ENCODE measurements at places on chromosomes 5 and 9.

DNA sequence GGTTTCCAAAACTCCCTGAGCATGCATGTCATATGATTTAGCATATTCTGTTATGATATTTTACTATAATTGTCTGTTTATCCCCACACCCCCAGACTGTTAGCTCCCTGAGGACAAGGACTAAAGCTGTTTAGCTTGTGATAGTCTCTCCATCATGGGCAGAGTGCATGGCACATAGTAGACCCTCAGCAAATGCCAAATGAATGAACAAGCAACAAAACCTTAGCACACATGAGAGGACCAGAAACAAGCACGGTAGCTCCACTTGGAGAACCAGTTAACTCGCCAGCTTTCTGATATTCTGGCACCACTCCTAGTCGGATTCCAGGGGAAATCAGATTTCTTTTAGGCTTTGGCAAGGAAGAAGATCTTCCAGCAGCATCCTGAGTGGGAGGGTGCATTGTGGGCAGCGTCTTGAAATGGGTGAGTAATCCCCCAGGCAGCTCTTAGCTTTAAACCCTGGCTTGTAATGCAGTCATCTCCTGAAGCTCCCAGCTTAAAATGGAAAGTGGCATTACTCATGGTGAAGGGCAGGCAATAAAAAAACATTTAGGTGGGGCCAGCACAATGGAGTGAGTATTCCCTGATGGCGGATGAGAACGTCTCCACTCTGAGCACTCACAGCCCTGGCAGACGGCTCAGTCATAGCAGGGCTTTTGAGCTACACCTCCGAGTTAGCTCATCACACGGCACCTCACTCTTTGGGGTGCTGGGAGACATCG, 41.1 kb downstream of the FGF1 start:
- no peak for DNase-seq

DNA sequence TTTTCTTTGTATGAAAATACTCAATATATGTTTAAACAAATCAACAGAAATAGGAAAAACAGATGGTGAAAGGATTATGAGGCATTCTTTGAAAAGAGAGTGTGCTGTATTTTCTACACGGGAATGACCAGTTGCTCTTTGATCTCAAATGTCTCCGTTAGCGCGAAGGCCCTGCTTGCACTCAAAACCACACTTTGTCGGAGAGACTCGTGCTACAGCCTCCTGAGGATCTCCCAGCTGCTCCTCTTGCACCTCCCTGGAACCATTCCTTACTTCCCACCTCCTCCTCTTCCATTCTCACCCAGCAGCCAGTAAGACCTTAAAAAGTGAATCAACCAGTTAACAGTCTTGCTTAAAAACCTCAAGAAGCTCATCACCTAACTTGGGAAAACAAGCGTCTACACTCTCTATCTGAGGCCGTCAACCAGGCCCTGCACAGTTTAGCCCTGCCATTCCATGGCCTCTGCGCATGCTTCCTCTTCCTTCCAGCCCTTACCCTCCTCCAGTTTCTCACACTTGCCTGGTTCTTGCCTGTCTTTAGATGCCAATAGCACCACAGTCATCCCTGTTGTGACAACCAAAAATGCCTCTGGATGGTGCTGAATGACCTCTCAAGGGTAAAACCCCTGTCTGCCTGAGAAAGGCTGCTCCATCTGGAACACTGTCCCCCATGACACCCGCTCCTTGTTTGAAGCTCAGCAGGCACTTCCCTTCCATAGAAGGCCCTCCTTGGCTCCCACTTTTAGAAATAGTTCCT, 594.7 kb upstream of the WWC1 start:
- DNase-seq, result no peak

- DNase-seq, result no peak
These were observed 815.1 kb downstream of the TLE1 start for GRCh38 chr9:80874276-80874675.

DNA sequence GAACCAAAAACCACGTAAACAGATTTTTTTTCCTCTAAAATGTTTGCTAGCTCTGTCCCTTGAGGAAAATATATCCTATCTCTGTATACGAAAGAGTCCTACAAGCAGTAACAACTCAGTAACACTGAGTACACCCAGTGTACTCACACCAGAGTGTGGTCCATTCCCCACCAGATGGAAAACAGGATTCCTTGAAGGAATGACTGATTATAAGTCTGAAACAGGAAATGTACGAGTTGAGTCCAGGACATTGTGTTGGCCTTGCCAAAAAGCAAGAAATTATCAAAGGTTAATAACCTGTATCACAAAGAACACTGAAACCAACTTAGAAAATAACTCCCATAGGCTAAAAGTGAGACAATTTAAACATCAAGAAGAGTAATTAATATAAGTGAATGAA, 20.4 kb downstream of the GOLPH3 start:
- DNase-seq, result no peak

- DNase-seq, result no peak
These were observed 17.4 kb upstream of the COL5A1 start for GRCh38 chr9:134624137-134624591.

- DNase-seq, result no peak
These were observed 1.3 kb downstream of the NR2F1-AS1 start for GRCh38 chr5:93579692-93580062.

GRCh38 chr5:167967494-167968177, 323.8 kb upstream of the WWC1 start:
- no peak for DNase-seq

DNA sequence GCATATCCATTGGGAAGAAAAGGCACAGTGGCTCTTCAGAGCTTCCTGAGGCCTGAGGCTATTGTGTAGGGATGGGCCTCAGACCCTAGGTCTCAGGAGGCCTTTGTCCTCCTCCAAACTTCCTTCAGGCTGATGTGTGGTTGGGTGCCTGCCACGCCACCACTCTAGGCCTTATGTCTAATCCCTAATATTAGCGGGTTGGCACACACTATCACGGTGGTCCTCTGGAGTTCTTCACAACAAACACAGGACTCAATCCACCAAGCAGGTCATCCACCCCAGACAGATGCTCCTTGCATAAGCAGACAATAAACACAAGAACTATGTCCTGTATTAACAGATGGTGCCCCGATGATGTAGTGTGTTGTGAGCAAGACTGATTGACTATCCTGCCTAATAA, 31.0 kb upstream of the FSTL4 start:
- DNase-seq, result no peak

DNA sequence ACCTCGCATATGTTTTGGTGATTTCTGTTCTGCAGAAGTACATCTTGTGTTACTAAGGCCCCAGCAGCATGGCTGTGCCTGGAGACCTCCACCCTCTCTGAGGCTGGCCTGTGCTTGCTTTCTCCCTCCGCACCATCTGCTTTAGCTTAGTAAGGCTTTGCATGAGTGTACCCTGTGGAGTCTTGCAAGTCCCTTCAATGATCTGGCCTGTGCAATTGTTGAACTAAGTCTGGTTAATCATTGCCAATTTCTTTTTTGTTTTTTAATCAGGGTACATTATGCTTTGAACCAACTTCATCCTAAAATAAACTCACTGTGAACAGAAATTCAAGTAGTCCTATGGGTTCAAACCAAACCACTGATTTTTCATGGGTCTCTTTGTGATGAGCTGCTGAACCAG, 32.3 kb downstream of the ACOT12 start:
- no peak for DNase-seq
